ENCODE measurements at places on chromosomes 3 and 15. TPM values are rescaled to one million over a fixed set of nuclear protein-coding genes. Genes with fewer than 3 reads are reported as not detected.

- no peak for DNase-seq
Measured at GRCh38 chr3:31625358-31625757, 92.6 kb downstream of the STT3B start.

DNA sequence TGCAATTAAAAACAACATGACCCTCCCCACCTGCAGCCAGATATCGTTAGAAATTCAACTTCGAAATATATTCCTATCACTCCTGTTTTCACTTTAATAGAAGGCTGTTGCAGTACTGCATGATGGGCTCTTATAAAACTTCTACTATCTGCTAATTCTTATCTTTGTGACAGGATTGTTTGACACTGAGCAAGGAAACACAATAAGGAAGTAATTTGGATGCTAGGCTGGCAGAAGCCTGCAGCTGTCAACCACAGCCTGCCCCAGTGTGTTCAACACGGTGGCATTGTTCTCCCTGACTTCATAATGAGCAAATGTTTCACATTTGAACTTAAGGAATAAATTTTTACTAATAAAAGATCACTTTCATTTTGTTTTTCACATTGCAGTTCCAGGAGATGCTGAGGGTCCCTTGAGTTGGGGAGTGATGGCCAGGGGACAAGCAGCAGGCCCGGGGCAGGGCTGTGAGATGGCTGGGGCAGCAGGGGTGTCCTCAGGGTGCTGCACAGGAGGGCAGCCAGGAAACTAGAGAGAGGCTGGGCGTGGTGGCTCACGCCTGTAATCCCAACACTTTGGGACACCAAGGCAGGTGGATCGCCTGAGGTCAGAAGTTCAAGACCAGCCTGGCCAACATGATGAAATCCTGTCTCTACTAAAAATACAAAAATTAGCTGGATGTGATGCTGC, 64.8 kb upstream of the SEC61A1 start:
- no peak for DNase-seq

PLA1A gene
- total RNA-seq = 3.1 TPM

NANOGP8 gene
- total RNA-seq = not detected
